ENCODE measurements at places on chromosomes 3 and 15.

GRCh38 chr15:35910227-35910626, 364.3 kb upstream of the DPH6 start:
- no peak for DNase-seq

GRCh38 chr3:62103531-62103930, 269.8 kb downstream of the FEZF2 start:
- no peak for DNase-seq

GRCh38 chr15:96225642-96226259, 104.7 kb upstream of the NR2F2 start:
- no peak for DNase-seq

- DNase-seq, result no peak
Measured at GRCh38 chr3:27081566-27081965, 287.6 kb downstream of the NEK10 start.

DNA sequence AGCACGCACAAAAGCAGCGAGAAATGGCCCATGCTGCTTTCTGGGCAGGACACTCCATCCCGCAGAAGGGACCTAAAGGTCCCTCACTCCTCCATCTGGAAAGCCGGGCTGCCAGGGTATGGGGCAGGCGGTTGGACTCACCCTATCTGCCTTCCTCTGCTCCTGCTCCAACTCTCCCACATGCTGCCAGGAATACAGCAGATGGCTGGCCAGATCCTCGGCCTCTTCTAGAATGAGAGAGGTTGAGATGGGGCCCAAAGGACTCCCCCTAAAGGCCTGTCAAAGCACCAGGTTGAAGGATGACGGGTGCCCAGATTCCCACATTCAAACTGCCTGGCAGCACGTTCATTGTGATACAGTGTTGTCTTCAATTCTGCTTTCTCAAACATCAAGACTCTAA, 85.1 kb upstream of the C2CD4B start:
- no peak for DNase-seq

GRCh38 chr15:92226020-92226612, 167.6 kb upstream of the ST8SIA2 start:
- no peak for DNase-seq

GRCh38 chr3:88150371-88150770, 612 bp downstream of the C3orf38 start:
- no peak for DNase-seq

GRCh38 chr3:160444411-160444810, 5.2 kb downstream of the TRIM59 start:
- no peak for DNase-seq

- DNase-seq, result no peak
Measured at GRCh38 chr15:97598353-97598798, 362.1 kb upstream of the ARRDC4 start.

DNA sequence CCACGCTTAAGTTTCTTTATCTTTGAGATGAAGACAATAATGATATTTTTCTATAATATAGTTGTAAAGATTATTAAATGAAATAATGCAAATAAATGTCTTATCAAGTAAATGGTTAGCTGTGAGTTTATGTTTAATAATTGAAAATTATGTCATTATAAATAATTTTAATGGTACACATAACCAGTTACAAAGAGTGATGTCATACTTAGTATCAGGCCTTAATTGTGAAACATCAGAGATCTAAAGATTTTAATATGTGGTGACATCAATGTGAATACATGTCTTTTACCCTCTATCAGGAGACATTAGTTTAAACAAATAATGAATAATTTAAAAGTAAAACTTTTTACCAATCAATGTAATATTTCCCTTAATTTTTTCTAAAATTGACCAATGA, 63.8 kb upstream of the P2RY1 start:
- no peak for DNase-seq

DNA sequence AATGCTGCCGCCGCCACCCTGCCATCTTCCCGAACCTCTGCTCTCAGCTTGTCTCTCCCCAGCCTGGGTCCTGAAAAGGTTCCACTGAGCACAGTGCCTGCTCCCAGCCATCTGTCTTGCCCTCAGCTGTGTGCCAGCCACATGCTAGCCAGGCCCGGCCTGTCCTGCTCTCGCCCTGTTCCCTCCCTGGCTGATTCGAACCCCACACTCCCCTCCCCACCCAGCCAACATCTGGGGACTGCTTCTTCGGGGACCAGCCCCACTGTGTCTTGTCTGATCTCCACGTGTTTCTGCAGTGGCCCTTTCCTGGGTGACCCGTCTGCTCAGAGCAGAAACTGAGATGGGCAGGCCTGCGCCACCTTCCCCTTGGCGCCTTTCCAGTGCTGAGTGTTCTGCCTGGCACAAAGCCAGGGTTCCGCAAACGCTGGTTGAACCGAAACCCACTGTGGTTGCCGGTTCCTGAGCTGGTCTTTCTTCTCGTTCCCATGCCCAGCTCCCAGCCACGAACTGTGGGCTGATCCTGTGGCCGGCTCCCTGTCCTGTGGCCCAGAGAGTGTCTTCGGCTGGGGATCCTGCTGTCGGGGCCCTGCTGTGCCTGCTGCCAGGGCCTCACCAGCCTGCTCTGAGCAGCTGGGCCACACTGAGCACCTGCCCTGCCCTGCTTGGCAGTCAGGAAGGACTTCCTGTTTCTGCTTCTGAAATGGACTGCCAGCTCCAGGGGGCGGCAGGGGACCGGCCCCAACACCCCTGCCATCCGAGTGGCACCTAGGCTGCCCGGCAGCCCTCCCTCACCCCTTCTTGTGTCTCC, 62.7 kb upstream of the KLF13 start:
- peak; percentile 56 for DNase-seq

GRCh38 chr15:60009124-60009960, 5.2 kb downstream of the FOXB1 start:
- no peak for DNase-seq

Data from stimulated activated CD8-positive, alpha-beta memory T cell treated with anti-CD3 and anti-CD28 coated beads, Interleukin-4, amount 100 ng/mL, for 24 hours (primary cell).